ENCODE measurements at places on chromosomes 2 and 18.

DNA sequence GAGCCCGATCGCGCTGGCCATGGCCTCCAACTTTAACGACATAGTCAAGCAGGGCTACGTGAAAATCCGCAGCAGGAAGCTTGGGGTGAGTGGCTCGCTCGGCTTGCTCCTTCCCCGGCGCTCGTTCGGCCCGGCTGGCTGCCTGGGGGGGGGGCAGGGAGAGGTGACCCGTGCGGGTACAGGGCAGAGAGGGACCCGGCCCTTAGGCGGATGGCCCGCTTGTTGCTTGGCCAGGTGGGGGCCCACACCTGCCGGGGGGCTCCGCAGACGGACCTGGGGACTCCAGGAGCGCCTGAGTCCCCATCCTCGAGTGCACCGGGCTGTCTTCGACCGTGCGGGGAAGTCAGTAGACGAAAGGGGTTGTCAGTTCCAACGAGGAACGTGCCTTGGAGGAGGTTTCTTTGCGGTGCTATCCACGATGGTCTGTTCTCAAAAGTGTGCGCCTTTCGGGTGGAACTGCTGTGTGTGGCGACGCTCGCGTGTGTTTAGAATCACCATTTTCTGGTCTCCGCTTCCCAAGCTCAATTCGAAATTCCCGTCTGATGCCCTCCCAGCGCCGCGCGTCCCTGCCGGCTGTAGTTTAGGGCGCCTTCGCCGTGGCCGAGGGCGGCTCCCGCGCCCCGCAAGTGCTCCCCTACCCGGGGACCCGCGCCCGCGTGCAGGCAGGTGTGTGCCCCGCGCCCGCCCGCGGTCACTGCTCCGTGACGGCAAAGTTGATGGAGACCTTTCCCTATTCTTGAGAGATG is 711 bp downstream of the DOK6 start:
- DNase-seq: no peak

GRCh38 chr2:53756644-53757043 is 11.0 kb upstream of the CHAC2 start:
- no peak for DNase-seq

DNA sequence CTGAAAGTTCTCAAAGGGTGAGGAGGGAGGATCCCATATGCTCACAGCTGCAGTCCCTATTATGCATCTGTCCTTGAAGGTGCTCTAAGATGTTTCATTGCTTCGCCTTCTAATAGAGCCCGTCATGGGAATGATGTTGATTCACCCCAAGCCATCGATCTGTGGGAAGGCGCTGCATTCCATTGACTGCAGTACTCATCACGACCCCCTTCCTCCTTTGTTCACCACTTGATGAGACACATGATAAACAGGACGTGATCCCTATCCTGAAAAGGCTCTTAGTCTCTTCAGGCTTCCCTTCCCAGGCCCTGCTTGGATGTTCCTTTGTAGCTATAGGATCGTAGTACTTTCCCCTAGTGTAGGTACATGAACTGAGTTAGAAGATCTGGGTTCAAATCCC is 181.8 kb downstream of the AGPS start:
- DNase-seq: no peak

- no peak for DNase-seq
Observed at GRCh38 chr18:58645398-58645797, 16.5 kb upstream of the ALPK2 start.

DNA sequence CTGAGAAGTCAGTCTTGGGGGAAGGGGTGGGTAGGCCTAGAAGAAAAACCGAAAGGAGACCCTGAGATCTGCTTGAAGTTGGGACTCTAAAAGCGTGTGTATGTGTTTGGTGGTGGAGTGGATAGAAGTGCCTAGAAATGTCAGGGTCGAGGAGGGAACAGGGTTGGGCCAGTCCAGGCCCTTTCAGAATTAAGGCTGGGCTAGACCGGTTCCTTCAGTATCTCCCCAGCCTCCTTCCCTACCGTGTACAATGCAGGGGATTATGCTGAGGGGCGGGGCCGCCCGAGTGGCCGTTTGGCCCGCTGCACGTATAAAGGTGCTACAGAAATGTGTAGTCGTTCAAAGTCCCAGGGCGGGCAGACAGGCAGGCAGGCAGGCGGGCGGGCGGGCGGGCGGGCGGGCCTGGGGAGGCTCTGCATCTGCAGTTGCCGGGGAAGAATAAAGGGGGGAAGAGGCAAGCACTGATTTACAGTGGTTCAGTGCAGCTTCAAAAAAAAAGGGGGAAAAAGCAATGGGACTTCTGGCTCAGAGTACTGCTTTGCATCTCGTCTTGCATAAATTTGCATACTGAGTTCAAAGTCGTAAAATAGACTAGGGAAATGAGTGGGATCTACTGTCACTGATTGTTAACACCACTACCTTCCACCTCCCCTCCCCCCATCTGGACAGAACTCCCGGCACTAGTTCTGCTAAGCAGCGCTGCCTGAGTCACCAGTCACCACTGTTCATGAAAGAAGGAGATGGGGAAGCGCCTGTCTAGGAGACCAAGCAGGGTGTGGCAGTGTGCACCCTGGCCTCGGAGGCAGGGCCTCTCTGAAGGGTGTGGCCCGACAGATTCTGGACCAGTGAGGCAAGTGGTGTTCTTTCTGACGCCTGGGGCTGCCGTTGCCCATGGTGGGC is 3.6 kb downstream of the IGFBP2 start:
- DNase-seq: no peak

GRCh38 chr2:172083628-172084394 is 1.5 kb upstream of the DLX1 start:
- DNase-seq: no peak

- no peak for DNase-seq
Observed at GRCh38 chr2:102283996-102284395, 27.4 kb upstream of the IL1RL1 start.

GRCh38 chr2:106065983-106066820 is 127.9 kb downstream of the UXS1 start:
- DNase-seq: no peak

DNA sequence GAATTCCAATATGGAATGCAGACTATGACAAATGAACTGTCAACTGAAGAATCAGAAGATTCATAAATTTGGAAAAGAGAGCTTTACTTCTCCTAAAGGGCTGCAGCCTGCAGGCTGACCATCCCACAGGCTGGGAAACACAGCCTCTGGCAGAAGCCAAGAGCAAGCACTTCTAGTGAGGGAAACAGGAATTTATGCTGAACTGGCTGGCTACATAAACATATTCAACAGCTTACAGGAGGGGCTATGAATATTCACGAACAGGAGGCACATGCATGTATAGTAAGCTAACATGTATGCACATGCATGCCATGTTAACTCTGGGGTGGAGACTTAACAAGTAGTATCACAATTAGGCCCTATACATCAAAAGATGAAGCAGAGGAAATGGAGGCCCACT is 17.6 kb downstream of the HIBCH start:
- no peak for DNase-seq

GRCh38 chr2:4098137-4098536 is 394.8 kb downstream of the DCDC2C start:
- DNase-seq: no peak

- DNase-seq: no peak
Observed at GRCh38 chr2:36633470-36634092, 35.6 kb upstream of the FEZ2 start.

DNA sequence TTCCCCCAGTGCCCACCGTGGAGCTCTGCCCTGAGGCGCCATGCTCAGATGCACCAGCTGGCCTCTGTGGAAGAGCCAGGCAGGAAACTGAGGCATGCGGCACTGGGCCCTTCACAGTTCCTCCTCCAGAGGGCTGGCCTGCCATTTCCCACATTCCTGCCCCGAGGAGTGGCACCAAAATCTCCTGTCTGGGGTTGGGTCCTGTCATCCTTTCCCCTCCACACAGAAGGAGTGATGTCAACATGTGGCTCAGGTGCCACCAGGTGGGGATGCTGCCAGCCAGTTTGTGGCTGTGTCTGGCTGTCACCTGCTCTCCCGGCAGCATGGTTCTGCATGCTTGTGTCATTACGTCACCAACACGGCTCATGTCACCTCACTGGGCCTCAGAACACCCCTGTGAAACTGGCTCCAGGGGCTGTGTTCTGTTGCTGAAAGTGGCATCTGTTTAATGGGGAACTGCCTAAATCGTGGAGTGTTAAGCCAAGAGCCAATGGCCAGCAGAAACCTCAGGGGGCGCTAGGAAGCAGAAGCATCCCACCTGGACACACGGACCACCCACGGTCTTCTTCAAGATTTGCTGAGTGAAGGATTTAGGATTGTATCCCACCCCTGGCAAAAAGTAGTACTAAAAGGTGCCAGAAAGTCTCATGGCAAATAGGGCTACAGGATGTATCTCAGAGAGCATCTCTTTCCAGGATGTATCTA is 51.3 kb downstream of the ZAP70 start:
- DNase-seq: no peak

DNA sequence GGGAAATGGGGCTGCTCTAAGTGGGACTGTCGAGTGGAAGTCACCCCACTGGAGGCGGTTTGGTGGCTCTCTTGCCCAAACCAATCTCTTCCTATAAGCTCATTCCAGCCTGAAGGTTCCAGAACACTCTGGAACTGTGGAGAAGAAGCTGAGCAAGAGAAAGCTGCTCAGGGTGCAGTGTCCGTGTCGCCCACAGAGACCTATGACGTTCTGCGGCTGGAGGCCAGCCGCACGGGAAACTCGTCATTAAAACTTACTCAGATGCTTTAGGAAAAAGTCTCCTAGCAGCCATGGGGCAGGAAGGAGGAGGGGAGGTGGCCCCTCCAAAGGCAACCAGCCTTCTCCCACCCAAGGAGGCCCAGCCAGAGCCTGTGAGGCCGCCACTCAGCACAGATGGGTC is 41.7 kb downstream of the ADCY3 start:
- no peak for DNase-seq

DNA sequence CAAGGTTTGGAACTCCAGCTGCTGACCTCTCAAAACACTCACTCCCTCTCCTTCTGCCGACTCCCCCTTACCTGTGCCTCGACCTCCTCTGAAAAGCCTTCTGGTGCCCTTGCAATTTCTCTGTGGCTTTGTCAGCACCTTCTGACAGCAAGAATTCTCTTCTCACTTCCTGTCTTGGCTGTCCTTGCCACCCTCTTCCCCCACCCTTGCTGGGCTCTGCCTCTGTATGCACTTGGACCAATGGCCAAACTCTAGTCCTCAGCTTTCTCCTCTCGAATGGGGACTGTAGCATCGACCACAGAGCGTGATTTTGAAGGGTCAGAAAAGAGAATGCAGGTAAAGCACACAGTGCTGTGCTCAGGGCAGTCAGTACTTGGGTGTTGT is 99.0 kb downstream of the HS1BP3 start:
- no peak for DNase-seq

DNA sequence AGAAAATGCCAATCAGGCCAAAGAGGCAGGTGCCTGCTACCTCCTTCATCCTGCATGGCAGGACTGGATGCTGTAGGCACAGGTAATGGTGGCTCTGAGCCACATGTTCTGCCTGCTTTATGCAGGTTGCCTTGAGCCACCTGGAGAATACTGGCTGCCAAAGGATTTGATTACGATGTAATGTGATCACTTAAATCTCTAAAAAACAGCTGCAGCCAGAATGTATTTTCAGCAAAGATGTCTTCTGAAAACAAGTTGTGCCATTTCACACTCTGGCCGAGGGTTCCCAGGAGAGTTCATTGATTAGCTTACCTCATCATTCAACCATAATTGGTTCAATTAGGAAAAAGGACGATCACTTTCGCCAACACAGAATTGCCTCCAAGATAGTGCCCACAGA is 17.9 kb upstream of the MSGN1 start:
- DNase-seq: no peak

- no peak for DNase-seq
Observed at GRCh38 chr2:222353993-222354392, 55.2 kb upstream of the PAX3 start.
